LHCN-M2 (cell line): ENCODE measurements at places on chromosomes 6 and 20.

DNA sequence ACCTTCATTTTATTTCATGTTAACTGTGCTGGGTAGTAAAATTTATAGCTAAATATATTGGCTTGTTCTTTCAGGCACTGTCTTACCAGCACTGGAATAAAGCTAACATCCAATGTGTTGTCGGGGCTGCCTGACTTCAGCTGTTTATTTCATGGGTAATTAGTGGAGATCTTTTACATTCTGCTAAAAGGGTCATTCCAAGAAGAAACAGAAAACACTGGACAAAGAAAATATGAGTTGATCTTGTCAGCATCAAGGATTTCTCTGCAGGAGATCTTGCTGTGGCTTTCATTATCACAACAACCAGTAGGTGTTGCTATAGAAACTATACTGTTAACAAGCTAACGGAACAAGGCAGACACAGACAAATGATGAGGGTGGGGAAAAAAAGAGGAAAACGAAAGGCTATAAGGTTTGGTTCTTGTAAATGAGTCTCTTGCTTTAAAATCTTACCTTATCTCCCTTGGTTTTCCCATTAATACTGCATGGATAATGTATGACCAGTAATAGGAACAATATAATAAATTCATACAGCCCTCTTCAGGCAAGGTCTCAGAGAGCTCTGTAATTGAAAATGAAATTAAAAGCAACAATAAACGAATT, 206.8 kb downstream of the SIM1 start:
- peak; percentile 81 for DNase-seq

GRCh38 chr6:26122005-26122388, 34.8 kb downstream of the HFE start:
- DNase-seq: no peak

DNA sequence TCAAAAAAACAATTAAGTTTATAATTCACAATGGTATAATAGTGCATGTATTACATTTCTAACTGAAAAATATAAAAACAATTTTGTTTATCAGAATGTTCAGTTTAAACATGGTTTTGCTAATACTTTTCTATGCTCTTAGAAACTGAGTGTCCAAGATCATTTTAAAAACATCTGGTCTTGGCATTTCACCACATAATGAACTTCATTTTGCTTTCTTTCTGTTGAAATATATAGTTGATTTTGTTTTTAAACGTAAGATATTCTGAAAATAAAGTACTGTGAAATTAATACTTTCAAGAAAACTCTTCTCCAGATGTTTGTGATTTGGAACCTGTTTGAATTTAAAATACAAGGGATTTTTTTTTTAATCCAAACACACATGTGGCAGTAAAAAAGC, 264.4 kb downstream of the COL12A1 start:
- no peak for DNase-seq

GRCh38 chr6:36788768-36789167, 50.5 kb downstream of the CPNE5 start:
- no peak for DNase-seq

DNA sequence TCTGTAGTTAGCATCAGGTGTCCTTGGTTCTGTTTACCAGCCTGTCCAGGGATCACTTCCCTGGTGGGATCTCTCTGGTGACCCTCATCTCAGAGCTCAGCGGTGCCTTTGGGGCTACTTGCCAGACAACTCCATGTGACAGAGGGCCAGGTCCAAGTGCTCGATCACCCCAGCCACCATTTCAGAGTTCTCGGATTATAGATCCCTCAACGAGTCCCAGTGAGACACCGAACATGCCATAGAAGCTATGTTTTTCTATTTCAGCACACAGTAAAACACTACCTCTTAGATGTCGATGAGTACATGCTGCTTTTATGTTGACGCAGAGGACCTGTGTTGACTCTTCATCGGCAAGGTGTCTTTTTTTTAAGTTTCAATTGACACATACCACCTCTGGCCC, 170.1 kb upstream of the AKAP12 start:
- DNase-seq: no peak

DNA sequence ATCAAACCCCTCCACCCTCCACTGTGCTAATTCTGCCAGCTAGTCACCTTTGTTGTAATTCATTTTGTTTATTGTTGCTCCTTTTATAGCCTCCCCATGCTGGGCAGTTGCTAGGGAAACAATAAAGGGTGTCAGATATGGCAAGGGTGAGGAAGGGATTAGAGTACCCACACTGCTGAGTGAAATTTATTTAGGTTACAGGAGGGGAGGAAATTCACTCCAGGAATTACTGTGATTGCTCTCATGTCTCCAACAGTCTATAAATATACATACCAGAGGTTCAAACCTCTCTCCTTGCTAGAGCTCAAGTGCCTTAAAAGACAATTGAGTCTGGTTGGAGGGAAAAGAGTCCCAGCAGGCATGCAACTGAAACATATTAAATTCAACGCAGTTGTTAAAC, 90.6 kb upstream of the ADGRF1 start:
- DNase-seq: no peak

- DNase-seq: peak; percentile 59
Observed at GRCh38 chr6:106444777-106445507, 84.4 kb downstream of the CRYBG1 start.

GRCh38 chr20:37925265-37926165, 22.6 kb downstream of the VSTM2L start:
- DNase-seq: no peak

DNA sequence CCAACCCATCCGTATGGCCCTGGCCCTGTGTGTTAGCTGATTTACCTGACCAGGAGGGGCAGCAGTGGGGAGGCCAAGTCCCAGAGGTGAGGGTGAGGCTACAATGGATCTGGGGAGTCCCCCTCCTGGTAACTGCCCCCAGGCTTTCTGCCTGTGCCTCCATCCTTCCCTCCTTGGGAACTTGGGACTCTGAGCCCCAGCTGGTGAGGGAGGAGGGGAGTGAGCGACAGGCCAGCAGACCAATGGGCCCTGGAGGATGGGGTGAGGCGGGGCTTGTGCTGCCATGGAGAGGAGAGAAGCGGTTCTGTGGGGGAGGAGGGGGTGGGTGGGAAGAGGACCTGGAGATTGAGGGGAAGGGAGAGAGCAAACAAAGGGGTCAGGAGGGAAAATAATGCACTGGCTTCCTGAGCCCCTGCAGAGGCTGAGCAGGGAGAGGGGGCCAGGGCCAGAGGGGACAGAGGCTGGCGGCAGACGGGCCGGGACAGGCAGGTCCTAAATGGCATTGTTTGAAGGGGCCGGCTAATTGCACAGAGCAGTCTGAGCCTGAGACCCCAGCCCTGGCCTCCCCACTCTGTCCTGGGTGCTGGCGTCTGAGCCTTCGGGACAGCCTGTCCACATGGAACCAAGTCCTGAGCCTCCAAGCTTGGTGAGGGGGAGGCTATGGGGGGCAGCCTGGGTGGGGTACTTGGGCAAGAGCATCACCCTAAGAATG, 17.5 kb downstream of the DNMT3B start:
- no peak for DNase-seq

DNA sequence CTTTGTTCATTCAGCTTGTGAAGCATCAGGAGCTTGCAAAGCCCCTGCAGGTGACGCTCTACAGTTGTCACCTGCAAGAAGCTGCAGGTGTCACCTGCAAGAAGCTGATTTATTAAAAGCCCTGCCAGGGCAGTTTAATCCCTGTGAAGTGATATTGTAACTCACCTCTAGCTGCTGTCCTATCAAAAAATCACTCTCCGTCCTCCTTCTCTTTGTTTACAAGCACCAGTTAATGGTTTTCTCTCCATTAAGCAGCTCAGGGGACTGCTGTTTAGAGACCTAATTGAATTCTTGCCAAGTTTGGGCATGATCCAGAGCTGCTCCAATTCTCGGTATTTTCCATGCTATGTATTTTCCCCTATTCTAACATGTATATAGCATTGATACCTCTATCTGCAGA, 345.9 kb downstream of the ARHGAP18 start:
- DNase-seq: no peak

- DNase-seq: no peak
Observed at GRCh38 chr20:8094415-8094818, 37.6 kb upstream of the PLCB1 start.

- no peak for DNase-seq
Observed at GRCh38 chr6:133377219-133377618, 136.1 kb downstream of the EYA4 start.

GRCh38 chr6:14375930-14376329, 258.4 kb downstream of the CD83 start:
- DNase-seq: no peak
